ENCODE measurements at places on chromosomes 3 and 15.
A peak's percentile ranks its signal among the peaks of the same experiment; 100 is the strongest.

DNA sequence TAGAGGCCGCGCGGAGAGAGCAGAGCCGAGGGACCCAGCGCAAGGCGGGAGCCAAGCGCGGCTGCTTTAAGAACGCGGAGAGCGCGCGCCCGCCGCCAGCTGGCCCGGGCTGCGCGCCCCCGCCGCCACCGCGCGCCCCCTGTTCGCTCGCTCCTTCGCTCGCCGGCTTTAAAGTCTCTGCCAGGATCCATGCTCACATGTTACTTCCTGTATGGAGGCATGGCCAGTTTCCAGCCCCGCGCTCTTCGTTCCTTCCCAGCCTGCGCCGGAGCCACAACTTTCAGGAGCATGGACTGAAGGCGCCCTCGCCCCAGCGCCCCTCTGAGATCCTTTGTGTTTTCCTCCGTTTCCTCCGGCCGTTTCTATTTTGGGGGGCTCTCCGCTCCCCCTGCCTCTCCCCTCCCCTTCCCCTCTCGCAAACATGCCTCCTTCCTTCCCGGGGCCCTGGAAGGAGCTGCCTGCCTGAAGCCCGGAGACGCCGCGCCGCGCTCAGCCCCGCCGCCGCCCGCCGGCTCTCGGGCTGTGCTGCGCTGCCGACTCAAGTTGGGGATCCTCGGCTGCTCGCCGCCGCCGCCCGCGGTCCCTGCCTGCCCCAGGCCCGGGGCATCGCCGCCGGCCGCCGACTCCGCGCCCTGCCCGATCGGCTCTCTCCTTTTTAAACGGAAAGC, at the start of gene PTPRG:
Gene PTPRG, plus strand, starts transcription at position 198 of the 668 bp plus-strand sequence. CDS start 717 bp downstream, outside the sequence.
- DNase-seq: peak; percentile 87

DNA sequence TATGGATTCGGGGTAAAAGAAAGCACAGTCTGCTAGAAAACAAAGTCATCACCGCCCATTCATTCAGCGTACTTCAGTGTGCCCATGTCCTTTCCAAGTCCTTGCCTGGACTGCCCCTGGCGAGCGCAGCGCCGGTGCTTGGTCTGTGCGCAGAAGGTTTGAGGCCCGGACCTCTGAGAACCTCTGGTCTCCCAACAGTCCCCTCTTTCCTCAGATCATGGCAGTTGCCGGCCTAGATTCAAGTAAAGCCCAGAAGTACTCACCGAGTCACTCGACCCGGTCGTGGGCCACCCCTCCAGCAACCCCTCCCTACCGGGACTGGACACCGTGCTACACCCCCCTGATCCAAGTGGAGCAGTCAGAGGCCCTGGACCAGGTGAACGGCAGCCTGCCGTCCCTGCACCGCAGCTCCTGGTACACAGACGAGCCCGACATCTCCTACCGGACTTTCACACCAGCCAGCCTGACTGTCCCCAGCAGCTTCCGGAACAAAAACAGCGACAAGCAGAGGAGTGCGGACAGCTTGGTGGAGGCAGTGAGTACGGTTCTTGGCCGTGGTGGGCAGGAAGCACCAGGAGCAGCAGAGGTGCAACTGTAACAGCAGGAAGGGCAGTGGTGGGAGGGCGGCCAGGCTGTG, 36.3 kb downstream of the CHDH start:
- no peak for DNase-seq

- DNase-seq: no peak
These were observed 967.8 kb upstream of the CFAP20DC start for GRCh38 chr3:60017631-60018030.

- peak; percentile 65 for DNase-seq
These were observed 22.2 kb downstream of the UACA start for GRCh38 chr15:70741107-70741531.

GRCh38 chr3:197393711-197394110, 95.3 kb upstream of the DLG1 start:
- DNase-seq: no peak

All from ureter (tissue), 1 donor.